Hair follicle dermal papilla cell (primary cell): ENCODE measurements at places on chromosomes 1 and 21. TPM values are rescaled to one million over a fixed set of nuclear protein-coding genes. Genes with fewer than 3 reads are reported as not detected.

Gene HNRNPU
- total RNA-seq, result 215 and 236 TPM in 2 replicates

Gene MEX3A
- total RNA-seq, result 0.65 and 1.1 TPM in 2 replicates

Gene S100A5
- not detected in 2 replicates for total RNA-seq

Gene OR14K1
- total RNA-seq, result 0.49 TPM in 1 of 2 replicates, not detected in the other

Gene CTXND2
- total RNA-seq, result not detected in 2 replicates

Gene VSIG8
- not detected in 2 replicates for total RNA-seq

Gene MMEL1
- total RNA-seq, result 1.2 TPM in 1 of 2 replicates, not detected in the other

Gene KRTAP7-1
- not detected in 2 replicates for total RNA-seq

Gene HTR1D
- total RNA-seq, result not detected in 2 replicates

Gene MCOLN2
- not detected in 2 replicates for total RNA-seq

Gene LDLRAD1
- total RNA-seq, result not detected in 2 replicates

Gene GNG5
- 10.4 and 12.8 TPM in 2 replicates for total RNA-seq

Gene PACC1
- total RNA-seq, result 4.6 and 8.4 TPM in 2 replicates

Gene FAM177B
- not detected in 2 replicates for total RNA-seq

Gene EDARADD
- 0.49 and 0.65 TPM in 2 replicates for total RNA-seq

Gene AMY2B
- total RNA-seq, result 10.3 and 10.9 TPM in 2 replicates

Gene GPR89A
- total RNA-seq, result 31.3 and 32.5 TPM in 2 replicates

Gene RGS13
- total RNA-seq, result not detected in 2 replicates

Gene PTGFR
- 117 and 222 TPM in 2 replicates for total RNA-seq

Gene HCRTR1
- total RNA-seq, result not detected in 2 replicates

Gene RNF207
- 5.8 and 16.1 TPM in 2 replicates for total RNA-seq

Gene HES3
- total RNA-seq, result not detected in 2 replicates

Gene GJA5
- 6.8 and 9.4 TPM in 2 replicates for total RNA-seq

Gene NGF
- 26.9 and 30.6 TPM in 2 replicates for total RNA-seq

Gene PLA2G2C
- total RNA-seq, result not detected in 2 replicates

Gene CACHD1
- total RNA-seq, result 30.4 and 40.4 TPM in 2 replicates

Gene TESK2
- 3.3 and 4.2 TPM in 2 replicates for total RNA-seq

Gene ST7L
- 16.8 and 22.6 TPM in 2 replicates for total RNA-seq

Gene IL22RA1
- total RNA-seq, result 0.12 TPM in 1 of 2 replicates, not detected in the other

Gene CFAP107
- total RNA-seq, result not detected in 2 replicates

Gene SPRR2G
- total RNA-seq, result not detected in 2 replicates

Gene ZNF683
- total RNA-seq, result not detected in 2 replicates

Gene ATP6V1G3
- not detected in 2 replicates for total RNA-seq

Gene FLG2
- not detected in 2 replicates for total RNA-seq

Gene LCE1E
- total RNA-seq, result not detected in 2 replicates

Gene S100A1
- not detected in 2 replicates for total RNA-seq

Gene CLDN8
- total RNA-seq, result under 0.01 TPM in 1 of 2 replicates, not detected in the other

Gene TMPRSS15
- total RNA-seq, result not detected in 2 replicates

Gene ST3GAL3
- 20.6 and 21.0 TPM in 2 replicates for total RNA-seq

Gene AMPD1
- total RNA-seq, result not detected in 2 replicates

Gene TNNI3K
- 1.3 TPM in 1 of 2 replicates, not detected in the other for total RNA-seq

Gene DCDC2B
- not detected in 2 replicates for total RNA-seq

Gene NBPF12
- total RNA-seq, result 7.2 and 11.8 TPM in 2 replicates

Gene ATP5PF
- total RNA-seq, result 18.2 and 27.7 TPM in 2 replicates

Gene LMX1A
- total RNA-seq, result not detected in 2 replicates

Gene SRSF11
- total RNA-seq, result 162 and 215 TPM in 2 replicates

Gene C21orf58
- total RNA-seq, result 1.9 and 2.6 TPM in 2 replicates

Gene SEMA4A
- total RNA-seq, result 0.97 and 3.2 TPM in 2 replicates

Gene LORICRIN
- total RNA-seq, result not detected in 2 replicates

Gene PLA2G4A
- 7.0 and 9.1 TPM in 2 replicates for total RNA-seq

Gene PDXK
- total RNA-seq, result 83.7 and 93.3 TPM in 2 replicates

Gene SLC6A9
- total RNA-seq, result 16.0 and 17.8 TPM in 2 replicates
